CD4-positive, CD25-positive, alpha-beta regulatory T cell (primary cell): ENCODE measurements at places on chromosomes 7 and 10. TPM values are rescaled to one million over a fixed set of nuclear protein-coding genes. Genes with fewer than 3 reads are reported as not detected.

Gene TSPAN12
- not detected for total RNA-seq

Gene TEX36
- total RNA-seq = not detected

Gene IGFBP3
- 0.99 TPM for total RNA-seq

Gene NRCAM
- not detected for total RNA-seq

Gene ETV1
- total RNA-seq = 0.07 TPM

Gene PRR15
- total RNA-seq = not detected

Gene SPDYE11
- total RNA-seq = not detected

- DNase-seq = no peak
Observed at GRCh38 chr7:23494009-23494408, 23.7 kb upstream of the IGF2BP3 start.

DNA sequence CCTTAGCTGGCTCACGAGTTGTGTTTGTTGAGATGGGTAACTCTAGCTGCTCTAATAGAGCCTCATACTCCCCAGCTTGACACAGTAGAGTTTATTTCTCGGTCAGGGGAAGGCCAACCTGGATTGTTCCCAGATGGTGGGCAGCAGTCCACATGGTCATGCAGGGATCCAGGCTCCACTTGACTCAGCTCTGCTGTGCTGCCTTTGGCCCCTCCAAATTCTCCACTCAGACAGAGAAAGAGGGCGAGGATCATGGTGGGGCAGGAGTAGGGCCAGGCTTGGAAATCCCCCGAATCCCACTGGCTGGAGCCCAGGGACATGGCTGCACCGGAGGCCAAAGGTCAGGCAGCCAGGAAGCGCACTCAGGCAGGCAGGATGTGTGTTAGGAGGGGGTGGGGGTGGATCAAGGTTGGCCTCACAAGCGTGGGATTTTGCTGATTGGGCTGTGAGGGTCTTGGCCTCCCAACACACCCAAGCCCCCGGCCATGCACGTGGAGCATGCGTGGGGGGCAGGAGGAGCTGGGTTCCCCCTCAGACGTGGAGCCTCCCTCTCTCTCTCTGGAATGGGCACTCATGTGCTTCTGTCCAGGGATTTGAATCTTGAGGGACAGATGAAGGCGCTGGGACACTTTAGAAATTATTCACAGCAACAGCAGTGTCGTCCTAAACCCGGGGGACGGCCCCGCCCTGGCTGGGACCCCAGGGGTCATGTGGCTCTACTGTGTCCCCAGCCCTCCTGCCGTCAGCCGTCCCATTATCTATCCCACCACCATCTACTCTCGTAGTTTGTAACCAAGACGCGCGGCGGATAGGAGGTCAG, 44.8 kb downstream of the PDGFA start:
- DNase-seq = no peak

- no peak for DNase-seq
Observed at GRCh38 chr10:27774831-27775230, 29.2 kb upstream of the MKX start.

DNA sequence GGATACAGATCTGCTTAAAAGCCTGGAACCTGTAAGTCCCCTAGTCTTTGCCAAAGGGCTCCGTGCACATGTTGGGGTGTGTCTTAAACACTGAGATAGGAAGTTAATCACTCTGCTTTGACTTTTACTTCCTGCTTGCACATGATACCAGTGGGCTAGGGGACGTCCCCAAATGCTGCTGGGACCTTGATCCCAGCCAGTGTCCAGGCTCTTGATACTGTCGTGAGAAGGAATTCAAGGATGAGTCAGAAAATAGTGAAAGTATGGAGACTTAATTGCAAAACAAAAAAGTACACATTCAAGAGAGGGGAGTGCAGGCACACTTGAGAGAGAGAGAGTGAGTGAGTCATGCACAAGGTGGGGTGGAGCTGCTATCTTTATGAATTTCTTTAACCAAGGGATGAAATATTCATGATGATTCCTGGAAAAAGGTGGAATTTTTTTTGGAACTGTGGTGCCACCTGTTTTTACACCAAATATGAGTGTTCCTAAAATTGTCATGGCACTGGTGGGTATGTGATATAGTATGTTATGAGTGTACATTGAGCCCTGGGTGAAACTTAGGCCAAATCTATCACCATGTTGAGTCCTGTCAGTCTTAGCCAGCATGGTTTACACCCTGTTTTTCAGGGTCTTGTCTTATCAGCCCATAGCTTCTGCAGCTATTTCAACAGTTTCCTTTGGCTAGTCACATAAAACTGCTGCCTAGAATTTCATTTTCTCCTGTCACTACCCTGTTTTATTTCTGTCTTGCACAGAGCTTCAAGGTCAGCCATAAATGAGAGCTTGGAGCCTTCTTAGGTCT, 88.3 kb upstream of the CYP26C1 start:
- DNase-seq = no peak

DNA sequence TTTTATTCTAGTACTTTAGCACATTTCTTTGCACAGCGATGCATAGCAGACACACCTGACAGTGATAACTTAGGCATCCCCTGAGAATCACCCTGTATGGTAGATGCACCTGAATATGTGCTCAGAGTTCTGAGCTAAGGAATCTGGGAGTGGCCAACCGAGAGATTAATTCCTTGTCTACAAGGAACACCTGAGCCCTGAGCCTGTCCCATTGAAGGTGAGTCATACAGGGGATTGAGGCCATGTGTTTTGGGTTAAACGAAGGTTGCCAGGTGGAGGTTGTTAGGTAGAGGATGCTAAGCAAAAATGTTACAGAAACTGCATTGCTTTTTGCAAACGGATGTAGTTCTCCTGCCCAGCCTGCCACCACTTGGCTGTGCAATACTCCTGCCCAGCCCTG, 128.9 kb downstream of the AMPH start:
- no peak for DNase-seq

- DNase-seq = no peak
Observed at GRCh38 chr7:130897515-130898419, 163.8 kb upstream of the KLF14 start.

GRCh38 chr7:137882261-137882668, 35.5 kb upstream of the DGKI start:
- no peak for DNase-seq

GRCh38 chr7:105015390-105015965, 1.5 kb downstream of the KMT2E start:
- no peak for DNase-seq

DNA sequence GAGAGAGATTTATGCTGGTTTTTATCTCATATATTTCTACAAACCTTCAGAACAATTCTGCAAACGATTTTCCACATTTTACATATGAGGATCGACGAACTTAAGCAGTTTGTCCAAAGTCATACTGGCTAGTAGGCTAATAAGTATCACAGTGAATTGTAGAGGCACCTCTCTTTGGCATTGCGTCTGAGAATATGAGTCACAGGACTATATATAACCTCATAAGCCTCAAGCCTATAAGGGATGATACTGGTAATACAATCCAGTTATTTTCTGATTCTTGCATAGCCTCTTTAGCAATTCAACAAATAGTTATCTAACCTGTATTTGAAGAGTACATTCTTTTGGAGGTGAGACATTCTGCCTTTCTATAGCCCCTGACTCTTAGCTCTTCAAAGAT, 129.8 kb downstream of the GPR158 start:
- no peak for DNase-seq

- DNase-seq = no peak
Observed at GRCh38 chr10:75335983-75336382, 65.6 kb downstream of the ZNF503 start.

DNA sequence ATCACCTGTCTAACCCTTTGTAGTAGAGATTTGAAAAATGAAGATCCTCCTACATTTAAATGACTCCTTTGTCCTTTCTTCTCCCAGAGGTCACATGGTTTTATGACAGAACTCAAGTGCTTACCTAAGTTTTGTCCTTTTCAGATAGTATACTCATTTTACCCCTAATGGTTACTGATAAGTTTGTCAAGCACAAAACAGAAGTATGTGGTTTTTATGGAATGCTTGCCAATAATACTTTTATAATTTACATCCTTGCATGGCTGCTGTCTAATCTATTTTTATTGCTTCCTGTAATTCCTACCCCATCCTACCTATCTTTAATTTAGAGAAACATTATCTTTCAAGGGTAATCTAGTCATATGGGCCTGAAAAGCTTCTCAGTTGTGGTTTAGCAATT, 37.5 kb downstream of the HELLS start:
- no peak for DNase-seq
